Fibroblast of skin of left quadriceps (primary cell): ENCODE measurements at places on chromosomes 13 and 19.

- DNase-seq, result no peak
These were observed 7.6 kb upstream of the ALOX5AP start for GRCh38 chr13:30727491-30728355.

GRCh38 chr13:41547251-41548000 is 90.1 kb downstream of the RGCC start:
- no peak for DNase-seq

DNA sequence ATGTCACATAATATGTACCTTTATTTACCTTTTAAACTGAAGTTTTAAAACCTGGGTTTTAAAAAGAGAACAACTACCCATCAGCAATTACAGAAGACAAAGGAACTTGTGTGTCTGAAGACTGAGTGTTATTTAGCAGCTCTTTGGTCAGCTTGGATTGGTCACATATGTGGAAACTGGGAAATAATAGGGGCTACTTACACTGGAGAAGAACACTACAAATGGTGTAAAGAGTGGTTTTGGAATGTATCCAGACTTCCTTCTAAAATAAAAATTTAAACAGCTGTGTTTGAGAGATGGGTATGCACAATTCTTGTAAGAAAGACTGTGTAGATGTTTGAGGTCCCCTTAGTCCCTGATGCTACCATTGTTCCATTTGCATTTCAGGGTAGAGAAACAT is 13.3 kb downstream of the TNFRSF19 start:
- no peak for DNase-seq

- peak; percentile 42 for DNase-seq
These were observed at the start of gene TPGS1 for GRCh38 chr19:507286-508203. TSS of gene TPGS1 (plus strand) at chr19:507497. CDS start at chr19:507507, 10 bp downstream.
